ENCODE measurements at places on chromosomes 2 and 18. TPM values are rescaled to one million over a fixed set of nuclear protein-coding genes. Genes with fewer than 3 reads are reported as not detected.

Gene CAPG
- 26.0 TPM for total RNA-seq

Gene CCDC178
- total RNA-seq, result not detected

Gene SERPINB11
- total RNA-seq, result not detected

Gene HMSD
- 0.27 TPM for total RNA-seq

Gene UGT1A10
- not detected for total RNA-seq

Gene AGXT
- not detected for total RNA-seq

Gene GPR45
- not detected for total RNA-seq

Gene CD8A
- not detected for total RNA-seq

Gene IL1RN
- total RNA-seq, result not detected

Gene IL36G
- not detected for total RNA-seq

Gene SKA1
- total RNA-seq, result 47.7 TPM

Gene GREB1
- total RNA-seq, result 0.13 TPM

Gene MRPL19
- total RNA-seq, result 81.0 TPM

Gene SERPINB3
- total RNA-seq, result not detected

Gene SMYD1
- total RNA-seq, result not detected

Gene LYG2
- total RNA-seq, result not detected

Gene ALK
- total RNA-seq, result not detected

Gene KATNAL2
- total RNA-seq, result 3.0 TPM

Gene RTP5
- not detected for total RNA-seq

Gene ZNF532
- total RNA-seq, result 69.6 TPM

Gene PRSS56
- not detected for total RNA-seq

Gene TCF7L1
- 12.1 TPM for total RNA-seq

Gene GALNT3
- 0.36 TPM for total RNA-seq

Gene TTC31
- 17.8 TPM for total RNA-seq

Gene TMBIM1
- total RNA-seq, result 119 TPM

Gene LONRF2
- total RNA-seq, result under 0.01 TPM

Gene RAD51AP2
- total RNA-seq, result not detected

Gene SCG2
- total RNA-seq, result not detected

Gene SKOR2
- not detected for total RNA-seq

Gene LTBP1
- 9.5 TPM for total RNA-seq

Measured in thoracic aorta endothelial cell (primary cell).